Activated T-helper 1 cell treated with Interleukin-2 at 50 U/mL for 16 hours (primary cell): ENCODE measurements at places on chromosomes 6 and 20.

GRCh38 chr6:146950351-146950835, 253.8 kb upstream of the STXBP5 start:
- DNase-seq, result no peak

DNA sequence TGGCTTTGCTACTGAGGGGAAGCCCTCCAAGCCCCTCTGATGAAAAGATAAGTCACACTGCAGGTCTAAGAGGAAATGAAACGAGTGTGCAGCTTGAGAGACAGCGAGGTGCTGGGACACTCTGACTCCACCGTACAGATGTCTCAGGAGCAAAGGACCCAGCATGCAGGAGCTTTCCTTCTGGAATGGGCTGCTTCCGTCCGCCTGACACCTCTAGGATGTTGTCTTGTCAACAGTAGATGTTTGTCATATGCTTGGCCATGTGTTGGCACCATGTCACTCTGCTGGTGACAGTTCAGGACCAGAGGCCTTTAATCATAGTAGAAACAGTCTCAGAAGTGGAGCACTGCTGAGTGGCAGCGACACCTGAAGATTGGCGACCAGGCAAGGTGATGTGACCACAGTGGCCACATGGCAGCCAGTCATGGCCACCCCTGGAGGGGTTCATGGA, 46.7 kb downstream of the SLC24A3 start:
- DNase-seq, result no peak

DNA sequence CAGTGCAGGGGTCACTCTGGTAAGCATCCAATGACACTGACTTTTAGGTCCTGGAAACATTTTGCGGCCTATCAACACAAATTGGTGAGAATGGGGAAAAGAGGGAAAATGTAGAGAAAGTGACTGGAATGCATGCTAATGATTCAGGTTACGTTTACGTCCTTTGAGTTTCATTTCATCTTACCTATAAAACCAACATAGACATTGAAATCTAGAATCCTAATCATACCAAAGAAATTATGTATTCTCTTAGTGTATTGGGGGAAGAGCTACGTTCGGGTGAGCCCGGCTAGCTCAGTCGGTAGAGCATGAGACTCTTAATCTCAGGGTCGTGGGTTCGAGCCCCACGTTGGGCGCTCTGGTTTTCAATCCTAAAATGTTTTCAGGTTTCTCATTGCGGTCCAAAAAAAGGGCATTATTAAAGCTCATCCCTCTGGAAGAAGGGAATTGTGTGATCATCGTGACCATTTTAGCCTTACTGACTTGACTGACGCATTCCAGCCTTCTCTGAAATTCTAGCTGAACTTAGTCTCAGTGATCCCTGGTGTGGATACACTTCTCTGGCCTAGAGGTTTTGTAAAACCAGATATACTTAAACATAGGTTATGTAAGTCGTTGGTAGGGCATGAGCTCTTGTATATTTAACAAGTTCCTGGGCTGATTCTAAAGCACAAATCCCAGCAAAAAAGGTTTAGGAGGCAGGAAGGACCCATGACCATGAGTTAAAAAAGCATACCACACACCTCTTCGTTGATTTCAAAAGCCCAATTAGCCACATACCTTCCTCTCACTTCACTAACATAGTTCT, 18.3 kb downstream of the HMGN4 start:
- no peak for DNase-seq

GRCh38 chr6:52517502-52518278, 59.2 kb downstream of the TRAM2 start:
- DNase-seq, result no peak

- no peak for DNase-seq
These were observed 97.4 kb downstream of the THBS2 start for GRCh38 chr6:169156108-169156792.

GRCh38 chr20:38890497-38890818, 35.8 kb upstream of the FAM83D start:
- DNase-seq, result no peak
